Activated CD4-positive, alpha-beta T cell treated with anti-CD3 and anti-CD28 coated beads, Interleukin-2, amount 50 U/mL, for 48 hours (primary cell): ENCODE measurements at places on chromosomes 7 and 10.

DNA sequence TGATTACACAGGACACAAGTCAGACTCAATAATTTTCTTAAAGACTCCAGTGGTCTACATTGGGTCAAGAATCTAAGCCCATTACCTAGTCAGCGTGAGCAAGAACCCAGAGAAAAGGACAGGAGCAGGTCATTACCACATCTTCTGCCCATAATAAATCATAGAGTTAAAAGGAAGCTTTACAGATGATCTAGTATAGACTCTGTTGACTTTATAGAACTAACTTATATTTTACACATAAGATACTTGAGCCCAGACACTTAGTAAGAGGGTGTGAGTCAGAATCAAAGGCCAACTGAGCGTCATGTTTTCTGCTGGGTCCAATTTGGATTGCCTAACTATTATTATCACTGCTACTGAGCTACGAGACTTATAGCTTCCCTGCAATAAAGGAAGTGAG, 206.1 kb upstream of the NPSR1 start:
- DNase-seq = no peak

GRCh38 chr7:48182718-48183369, 11.6 kb downstream of the ABCA13 start:
- DNase-seq = no peak

GRCh38 chr10:13707156-13707881, 120.6 kb downstream of the PRPF18 start:
- DNase-seq = peak; percentile 9

DNA sequence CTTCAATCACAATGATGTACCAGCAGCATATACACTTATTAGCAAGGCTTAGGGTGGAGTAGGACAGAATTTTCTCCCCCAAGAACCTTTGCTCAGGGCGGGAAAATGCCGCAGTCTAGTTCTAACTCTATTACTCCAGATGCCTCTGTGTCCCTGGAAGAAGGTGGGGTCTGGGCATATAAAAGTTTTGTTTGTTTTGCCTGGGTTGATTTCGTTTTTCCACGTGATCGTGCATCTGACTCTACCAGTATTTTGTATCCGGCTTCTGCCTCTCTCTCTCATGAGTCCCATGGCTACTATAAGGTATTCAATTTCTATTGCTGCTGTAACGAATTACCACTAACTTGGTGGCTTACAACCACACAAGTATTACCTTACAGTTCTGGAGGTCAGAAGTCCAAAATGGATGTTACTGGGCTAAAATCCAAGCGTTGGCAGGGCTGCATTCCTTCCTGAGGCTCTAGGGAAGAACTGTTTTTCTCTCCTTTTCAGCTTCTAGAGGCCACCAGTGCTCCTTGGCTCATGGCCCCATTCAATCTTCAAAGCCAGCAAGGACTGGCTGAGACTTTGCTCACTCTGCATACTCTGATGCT, 181.2 kb upstream of the PRSS58 start:
- no peak for DNase-seq

GRCh38 chr7:151316896-151317295, 24.7 kb upstream of the NUB1 start:
- DNase-seq = no peak

DNA sequence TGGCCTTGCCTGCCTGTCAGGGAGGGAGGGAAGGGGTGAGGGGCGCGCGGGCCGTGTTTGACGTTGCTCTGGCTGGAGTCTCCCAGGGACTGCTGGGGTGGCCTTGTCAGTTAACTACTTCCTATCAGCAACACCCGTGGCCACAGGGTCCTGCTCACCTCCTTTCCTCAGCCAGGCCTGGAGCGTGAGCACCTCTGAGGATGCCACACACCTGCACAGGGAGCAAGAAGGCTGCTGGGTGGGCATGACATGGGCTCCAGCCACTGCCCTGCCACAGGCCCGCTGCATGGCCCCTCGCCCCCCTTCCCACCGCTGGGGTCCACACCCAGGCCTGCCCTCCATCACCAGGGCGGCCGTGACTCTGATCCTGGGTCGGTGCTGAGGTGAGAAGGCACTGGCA, 212.4 kb downstream of the ELFN1 start:
- no peak for DNase-seq
